ENCODE measurements at places on chromosomes 16 and 17.

DNA sequence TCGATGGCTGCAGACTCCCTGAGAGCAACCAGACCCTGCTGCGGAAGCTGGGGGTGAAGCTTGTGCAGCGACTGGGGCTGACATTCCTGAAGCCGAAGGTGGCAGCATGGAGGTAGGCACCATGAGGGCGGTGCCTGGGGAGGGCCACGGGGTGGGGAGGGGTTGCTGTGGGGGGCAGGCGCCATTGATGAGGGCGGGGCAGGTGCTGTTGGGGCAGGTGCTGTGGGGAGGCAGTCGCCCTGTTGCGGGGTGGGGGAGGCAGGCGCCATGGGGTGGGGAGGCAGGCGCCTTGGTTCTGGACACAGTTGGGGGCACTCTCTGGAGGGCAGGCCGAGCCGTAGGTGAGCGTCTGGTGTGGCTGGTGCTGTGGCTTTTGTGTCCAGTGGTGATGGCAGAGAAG, 38.9 kb downstream of the ZNF750 start:
- no peak for DNase-seq

GRCh38 chr17:65196617-65197016, 59.4 kb downstream of the RGS9 start:
- DNase-seq, result no peak

- DNase-seq, result no peak
Observed at GRCh38 chr17:27458524-27458908, 2.3 kb downstream of the KSR1 start.

GRCh38 chr16:89973654-89974335, 25.2 kb downstream of the DEF8 start:
- DNase-seq, result no peak

- DNase-seq, result peak; percentile 69
Observed at GRCh38 chr16:85303354-85303883, 191.1 kb upstream of the CIBAR2 start.

DNA sequence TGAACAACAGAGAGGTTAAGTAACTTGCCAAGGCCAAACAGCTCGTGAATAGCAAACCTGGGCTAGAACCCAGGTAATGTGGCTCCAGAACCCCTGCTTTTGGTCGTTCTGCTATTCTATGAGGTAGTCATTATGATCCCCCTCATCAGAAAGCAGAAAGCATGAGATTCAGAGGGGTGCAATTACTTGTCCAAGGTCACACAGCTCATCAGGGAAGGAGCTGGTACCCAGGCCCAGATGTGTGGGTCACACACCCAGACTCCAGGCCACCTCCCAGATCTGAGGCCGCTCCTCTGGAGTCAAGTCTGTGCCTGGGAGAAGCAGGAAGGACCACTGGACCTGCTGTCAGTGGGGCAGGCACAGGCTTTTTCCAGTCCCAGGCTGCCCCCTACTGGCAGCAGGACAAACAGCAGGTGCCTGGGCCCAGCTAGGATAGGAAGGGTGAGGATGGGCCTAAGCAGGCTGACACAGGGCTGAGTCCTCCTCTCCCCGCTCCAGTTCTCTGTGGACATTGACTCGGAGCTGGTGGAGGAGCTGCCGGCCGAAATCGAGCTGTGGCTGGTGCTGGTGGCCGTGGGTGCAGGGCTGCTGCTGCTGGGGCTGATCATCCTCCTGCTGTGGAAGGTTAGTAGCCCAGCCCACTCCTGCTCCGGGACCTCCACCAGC, 7.8 kb upstream of the PDK2 start:
- DNase-seq, result peak; percentile 76

DNA sequence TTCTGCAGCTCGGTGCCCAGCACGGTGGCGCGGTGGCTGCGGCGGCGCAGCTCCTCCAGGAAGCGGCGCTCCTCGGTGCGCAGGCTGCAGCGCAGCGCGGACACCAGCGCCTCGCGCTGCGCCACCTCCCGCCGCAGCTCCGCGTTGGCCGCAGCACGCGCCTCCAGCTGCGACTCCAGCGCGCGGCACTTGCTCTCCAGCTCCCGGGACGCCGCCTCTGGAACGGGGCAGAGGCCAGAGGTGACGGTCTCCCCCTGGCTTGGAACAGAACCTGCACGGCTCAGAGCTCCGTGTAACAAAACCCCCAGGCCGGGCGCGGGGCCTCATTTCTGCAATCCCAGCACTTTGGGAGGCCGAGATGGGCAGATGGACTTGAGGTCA, 13.2 kb upstream of the CLUH start:
- peak; percentile 40 for DNase-seq

DNA sequence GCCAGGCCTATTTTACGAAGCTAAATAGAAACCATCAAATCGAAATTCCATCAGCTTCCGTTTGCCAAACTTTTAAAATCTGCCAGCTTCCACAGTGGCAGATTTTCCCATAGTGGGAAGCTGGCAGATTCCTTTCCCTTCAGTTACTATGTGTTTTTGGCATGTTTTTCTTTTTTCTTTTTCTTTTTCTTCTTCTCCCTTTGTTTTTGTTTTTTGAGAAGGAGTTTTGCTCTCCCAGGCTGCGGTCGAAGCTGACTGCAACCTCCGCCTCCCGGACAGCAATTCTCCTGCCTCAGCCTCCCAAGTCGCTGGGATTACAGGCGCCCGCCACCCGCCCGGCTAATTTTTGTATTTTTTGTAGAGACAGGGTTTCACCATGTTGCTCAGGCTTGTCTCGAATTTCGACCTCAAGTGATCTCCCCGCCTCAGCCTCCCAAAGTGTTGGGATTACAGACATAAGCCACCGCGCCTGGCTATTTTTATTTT, 684 bp upstream of the CWC25 start:
- no peak for DNase-seq

DNA sequence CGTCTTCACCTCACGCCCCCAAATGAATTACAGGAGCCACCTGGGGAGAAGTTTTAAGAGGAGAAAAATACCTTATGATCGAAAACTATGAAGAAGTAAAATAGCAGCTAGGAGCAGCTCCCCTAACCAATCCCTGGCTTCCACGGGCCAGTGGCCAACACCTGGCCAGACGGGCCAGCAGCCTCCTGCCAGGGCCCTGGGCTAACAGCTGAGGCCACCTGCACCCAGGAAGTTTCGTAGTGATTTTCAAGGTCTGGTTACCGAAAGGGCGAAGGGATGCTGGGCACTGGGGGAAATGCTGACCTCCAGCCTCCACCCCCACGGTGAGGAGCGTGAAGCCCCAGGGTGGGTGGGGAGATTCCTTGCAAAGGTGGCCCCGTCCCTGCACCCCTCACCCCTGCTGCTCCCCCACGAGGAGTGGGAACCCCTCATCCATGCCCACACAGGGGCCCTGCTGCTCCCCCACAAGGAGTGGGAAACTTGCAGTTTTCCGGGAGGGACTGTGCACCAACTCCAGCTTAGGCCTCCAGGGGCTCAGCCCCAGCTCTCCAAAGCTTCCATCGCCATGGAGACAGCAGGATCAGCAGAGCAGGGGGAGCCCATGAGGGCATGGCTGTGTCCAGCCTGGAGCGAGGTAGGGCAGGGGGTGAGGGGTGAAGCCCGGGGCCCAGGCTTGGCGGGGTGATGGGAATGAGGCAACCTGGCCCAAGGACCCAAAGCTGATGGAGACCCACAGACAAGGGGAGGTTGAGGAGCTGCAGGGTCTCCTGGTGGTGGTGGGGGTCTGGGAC, 31.9 kb upstream of the ACSF3 start:
- no peak for DNase-seq

DNA sequence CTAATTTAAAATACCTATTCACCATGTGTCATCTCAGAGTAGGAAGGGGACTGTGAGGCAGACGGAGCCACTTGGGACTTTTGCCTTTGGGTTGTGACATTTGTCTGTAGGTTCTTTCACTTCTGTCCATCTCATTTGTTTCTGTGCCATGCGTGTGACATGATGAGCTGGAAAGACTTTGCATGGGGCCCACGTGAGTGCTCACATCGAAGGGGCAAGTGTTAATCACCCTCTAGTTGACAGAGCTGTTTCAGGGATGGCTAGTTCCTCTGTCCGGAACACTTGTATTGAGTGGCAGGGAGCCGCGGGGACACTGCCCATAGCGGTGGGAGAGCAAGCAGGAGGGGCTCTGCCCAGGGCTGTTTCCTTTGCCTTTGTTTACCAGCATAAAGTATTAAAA, 112.0 kb downstream of the RPTOR start:
- no peak for DNase-seq

DNA sequence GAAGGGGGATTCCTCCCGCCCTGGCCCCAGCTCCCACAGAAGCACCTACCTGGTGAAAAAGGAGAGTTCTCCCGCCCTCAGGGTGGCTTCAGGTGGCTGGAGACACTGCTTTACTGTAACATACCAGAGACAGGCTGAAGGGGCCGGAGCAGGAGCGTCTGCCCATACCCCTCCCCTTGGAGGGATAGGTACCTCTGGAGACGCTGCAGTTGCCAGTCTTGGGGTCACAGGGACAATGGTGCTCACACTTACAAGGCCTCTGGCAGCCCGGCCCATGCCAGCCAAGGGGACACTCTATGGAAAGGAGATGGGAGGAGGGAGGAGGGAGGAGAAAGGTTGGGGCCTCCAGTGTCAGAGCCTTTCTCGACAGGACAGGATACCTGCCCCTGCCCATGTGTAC, 6.6 kb downstream of the NAGPA start:
- no peak for DNase-seq

- no peak for DNase-seq
Observed at GRCh38 chr17:48647103-48647962, 21.2 kb upstream of the HOXB9 start.

- peak; percentile 67 for DNase-seq
Observed at GRCh38 chr17:43212641-43213490, 1.2 kb downstream of the TMEM106A start.

- DNase-seq, result no peak
Observed at GRCh38 chr17:66126231-66126630, 65.7 kb downstream of the CEP112 start.

- DNase-seq, result peak; percentile 50
Observed at GRCh38 chr17:68511254-68511670, 968 bp upstream of the PRKAR1A start.

DNA sequence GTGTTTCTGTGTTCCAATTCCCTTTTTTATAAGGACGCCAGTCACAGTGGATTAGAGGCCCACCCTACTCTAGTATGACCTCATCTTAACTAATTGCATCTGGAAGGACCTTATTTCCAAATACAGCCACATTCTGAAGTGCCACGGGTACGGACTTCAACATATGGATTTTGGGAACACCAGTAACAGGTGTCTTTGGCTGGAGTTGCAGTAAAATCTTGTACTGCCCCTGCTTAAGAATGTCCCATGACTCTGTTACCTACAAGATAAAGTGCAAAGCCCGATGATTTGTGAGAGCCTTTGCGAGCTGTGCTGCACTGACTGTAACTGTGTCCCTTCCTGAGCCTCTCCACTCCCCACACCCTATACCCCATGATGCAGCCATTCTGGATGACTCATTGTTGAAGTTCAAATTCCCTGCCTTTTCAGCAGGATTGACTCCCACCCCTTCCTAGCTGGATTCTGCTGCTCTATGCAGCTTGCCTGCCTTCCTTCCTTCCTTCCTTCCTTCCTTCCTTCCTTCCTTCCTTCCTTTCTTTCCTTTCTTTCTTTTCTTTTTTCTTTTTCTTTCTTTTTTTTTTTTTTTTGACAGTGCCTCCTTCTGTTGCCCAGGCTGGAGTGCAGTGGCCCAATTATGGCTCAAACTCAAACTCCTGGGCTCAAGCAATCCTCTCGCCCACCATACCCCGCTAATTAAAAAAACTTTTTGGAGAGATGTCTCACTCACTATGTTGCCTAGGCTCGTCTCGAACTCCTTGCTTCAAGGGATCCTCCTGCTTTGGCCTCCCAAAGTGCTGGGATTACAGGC, 2.1 kb downstream of the HCRT start:
- DNase-seq, result peak; percentile 64

- DNase-seq, result no peak
Observed at GRCh38 chr17:50917418-50917743, 51.2 kb upstream of the TOB1 start.

DNA sequence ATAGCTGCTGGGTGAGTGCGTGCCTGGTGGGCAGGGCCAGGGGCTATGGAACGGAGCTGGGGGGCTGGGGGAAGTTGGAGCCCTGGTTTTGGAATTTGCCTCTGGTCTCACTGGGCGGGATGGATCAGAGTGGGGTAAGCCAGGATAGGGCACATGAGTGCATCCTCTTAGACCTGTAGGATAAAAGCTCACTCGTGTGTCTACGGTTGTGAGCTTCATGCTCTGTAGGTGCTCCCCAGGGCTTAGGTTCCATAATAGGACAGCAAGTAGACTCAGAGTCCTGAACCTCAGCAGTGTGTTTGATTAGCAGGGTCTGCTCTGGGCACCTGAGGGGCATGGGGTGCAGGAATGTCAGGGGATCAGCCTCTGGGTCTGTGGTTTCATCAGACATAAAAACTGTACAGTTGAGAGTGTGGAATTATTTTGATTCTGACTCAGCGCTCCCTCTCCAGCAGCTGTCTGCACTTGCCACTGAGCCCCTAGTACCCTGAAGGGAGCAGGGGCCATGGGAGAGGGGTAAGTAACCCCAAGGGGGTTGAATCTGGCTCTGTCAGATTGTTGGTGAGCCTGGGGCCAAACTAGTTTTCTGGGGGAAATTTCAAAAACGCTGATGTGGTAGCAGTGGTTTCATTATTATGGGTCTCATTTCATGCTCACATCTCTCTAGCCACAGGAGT, 84.2 kb upstream of the LGALS9 start:
- no peak for DNase-seq

- peak; percentile 14 for DNase-seq
Observed at GRCh38 chr17:4187076-4187475, 44.1 kb downstream of the CYB5D2 start.

GRCh38 chr17:75110234-75110937, 617 bp downstream of the ARMC7 start:
- peak; percentile 27 for DNase-seq

GRCh38 chr17:2218426-2218825, 85.2 kb downstream of the SMG6 start:
- no peak for DNase-seq

- no peak for DNase-seq
Observed at GRCh38 chr17:62689441-62690167, 62.1 kb downstream of the MRC2 start.

- DNase-seq, result peak; percentile 48
Observed at GRCh38 chr17:43468691-43469139, 15.1 kb upstream of the DHX8 start.

DNA sequence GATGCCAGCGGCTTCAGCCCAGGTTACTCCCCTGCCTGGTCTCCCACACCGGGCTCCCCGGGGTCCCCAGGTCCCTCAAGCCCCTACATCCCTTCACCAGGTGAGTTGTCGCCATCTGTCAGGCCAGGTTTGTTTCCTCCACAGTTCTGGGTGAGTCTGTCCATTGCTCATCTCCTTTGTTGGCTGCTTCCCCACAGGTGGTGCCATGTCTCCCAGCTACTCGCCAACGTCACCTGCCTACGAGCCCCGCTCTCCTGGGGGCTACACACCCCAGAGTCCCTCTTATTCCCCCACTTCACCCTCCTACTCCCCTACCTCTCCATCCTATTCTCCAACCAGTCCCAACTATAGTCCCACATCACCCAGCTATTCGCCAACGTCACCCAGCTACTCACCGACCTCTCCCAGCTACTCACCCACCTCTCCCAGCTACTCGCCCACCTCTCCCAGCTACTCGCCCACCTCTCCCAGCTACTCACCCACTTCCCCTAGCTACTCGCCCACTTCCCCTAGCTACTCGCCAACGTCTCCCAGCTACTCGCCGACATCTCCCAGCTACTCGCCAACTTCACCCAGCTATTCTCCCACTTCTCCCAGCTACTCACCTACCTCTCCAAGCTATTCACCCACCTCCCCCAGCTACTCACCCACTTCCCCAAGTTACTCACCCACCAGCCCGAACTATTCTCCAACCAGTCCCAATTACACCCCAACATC, 28.8 kb downstream of the POLR2A start:
- DNase-seq, result no peak

- DNase-seq, result no peak
Observed at GRCh38 chr17:2095536-2095910, 40.6 kb downstream of the HIC1 start.

All from inflammatory macrophage (primary cell).